Activated T-cell treated with anti-CD3 and anti-CD28 coated beads, Interleukin-2, amount 50 U/mL, for 4 hours (primary cell): ENCODE measurements at places on chromosomes 13 and 19. TPM values are rescaled to one million over a fixed set of nuclear protein-coding genes. Genes with fewer than 3 reads are reported as not detected.
A peak's percentile ranks its signal among the peaks of the same experiment; 100 is the strongest.

The ZNF729 gene
- total RNA-seq, result not detected

The AMER2 gene
- not detected for total RNA-seq

The TEX26 gene
- not detected for total RNA-seq

The FFAR3 gene
- 0.91 TPM for total RNA-seq

The ZNF560 gene
- not detected for total RNA-seq

The APOE gene
- total RNA-seq, result 4.3 TPM

The NEK5 gene
- not detected for total RNA-seq

The HAUS5 gene
- 48.1 TPM for total RNA-seq

The ZNF274 gene
- 26.6 TPM for total RNA-seq

- DNase-seq, result peak; percentile 91
Observed at GRCh38 chr19:54463531-54464043, at the start of gene LENG9. Gene LENG9, minus strand, starts transcription at chr19:54463778. Its CDS starts 252 bp downstream, at chr19:54463526.

GRCh38 chr19:49421039-49421877, 2.0 kb downstream of the PTH2 start:
- no peak for DNase-seq

- DNase-seq, result no peak
Observed at GRCh38 chr13:26441476-26441875, 116.0 kb upstream of the WASF3 start.

DNA sequence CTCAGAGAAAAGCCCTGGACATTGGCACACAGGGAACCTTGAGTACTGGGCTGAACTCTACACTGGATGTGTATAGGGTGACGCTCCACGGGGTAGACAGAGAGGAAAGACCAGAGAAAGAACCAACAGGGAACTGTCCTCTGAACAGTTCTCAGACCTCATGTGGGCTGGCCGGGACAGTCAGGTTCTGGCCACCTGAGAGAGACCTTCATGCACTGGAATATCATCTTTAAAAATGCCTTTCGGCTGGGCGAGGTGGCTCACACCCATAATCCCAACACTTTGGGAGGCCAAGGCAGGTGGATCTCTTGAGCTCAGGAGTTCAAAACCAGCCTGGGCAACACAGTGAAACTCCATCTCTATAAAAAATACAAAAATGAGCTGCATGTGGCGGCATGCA, 143.8 kb upstream of the GJB6 start:
- DNase-seq, result no peak

DNA sequence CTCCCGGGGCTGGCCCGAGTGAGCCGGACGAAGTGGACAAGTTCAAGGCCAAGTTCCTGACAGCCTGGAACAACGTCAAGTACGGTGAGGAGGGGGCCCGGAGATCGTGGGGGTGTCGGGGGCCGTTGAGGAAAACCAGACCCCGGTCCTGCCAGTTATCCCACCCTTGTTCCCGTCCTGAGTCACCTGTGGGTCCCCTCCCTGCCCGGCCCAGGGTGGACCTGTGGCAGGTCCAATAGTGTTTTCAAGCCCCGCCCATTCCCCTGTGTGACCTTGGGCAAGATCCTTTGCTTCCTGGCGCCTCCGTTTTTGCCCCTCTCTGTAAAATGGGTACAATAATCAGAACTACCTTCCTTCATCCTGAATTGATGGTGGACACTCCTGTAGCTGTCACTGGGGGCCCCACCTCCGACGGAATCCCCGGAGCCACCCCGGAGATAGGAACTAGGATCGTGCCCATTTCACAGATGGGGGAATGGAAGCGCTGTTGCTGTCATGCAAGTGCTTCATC, 593 bp downstream of the ATG4D start:
- no peak for DNase-seq

DNA sequence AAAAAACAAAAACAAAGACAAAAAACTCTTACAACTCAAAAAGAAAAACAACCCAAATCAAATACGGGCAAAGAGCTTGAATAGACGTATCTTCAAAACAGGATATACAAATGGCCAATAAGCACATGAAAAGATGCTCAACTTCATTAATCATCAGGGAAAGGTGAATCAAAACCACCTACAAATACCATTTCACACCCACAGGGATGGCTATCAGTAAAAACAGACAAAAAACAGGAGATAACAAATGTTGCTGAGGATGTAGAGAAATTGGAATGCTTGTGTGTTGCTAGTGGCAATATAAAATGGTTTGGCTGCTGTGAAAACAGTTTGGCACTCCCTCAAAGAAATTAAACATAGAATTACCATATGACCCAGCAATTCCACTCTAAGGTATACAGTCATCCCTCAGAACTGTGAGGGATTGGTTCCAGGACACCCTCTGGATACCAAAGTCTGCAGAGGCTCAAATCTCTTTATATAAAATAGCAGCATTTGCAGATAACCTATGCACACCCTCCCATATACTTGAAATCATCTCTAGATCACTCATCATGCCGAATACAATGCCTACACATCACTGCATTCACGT, 29.7 kb downstream of the MLLT1 start:
- no peak for DNase-seq

DNA sequence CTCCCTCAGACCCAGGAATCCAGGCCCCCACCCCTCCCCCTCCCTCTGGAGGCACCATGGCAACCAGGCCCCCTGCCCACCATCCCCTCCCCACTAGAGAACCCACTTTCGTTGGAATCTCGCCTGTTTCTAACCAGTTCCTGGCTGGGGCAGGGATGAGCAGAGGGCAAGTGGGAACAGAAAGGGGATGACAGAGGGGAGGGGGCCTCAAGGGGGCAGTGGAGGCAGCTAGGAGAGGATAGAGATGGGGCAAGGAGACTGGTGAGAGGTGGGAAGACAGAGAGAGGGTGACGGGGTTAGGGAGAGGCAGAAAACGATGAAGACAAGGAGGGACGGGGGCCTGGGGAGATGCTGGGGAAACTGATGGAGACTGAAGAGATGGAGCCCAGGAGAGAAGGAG, 586 bp upstream of the C19orf81 start:
- no peak for DNase-seq

DNA sequence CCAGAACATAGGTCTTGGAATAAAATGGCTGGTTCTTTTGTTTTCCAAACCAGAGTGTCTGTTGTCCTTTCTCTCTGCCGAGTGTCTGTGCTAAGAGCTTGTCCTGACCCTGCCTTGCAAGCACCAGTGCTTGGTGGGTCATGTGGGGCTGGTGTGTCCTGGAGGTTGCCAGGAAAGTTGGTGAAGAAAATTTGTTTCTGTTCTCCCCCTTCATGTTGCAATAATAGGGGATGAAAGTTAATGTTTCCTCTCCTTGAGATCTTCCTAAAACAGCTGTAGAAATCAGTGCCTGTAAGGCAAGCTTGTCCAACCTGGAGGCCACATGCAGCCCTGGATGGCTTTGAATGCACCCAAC, 2.7 kb downstream of the HAMP start:
- DNase-seq, result no peak

GRCh38 chr19:32642771-32643170, 32.2 kb downstream of the ANKRD27 start:
- peak; percentile 47 for DNase-seq

DNA sequence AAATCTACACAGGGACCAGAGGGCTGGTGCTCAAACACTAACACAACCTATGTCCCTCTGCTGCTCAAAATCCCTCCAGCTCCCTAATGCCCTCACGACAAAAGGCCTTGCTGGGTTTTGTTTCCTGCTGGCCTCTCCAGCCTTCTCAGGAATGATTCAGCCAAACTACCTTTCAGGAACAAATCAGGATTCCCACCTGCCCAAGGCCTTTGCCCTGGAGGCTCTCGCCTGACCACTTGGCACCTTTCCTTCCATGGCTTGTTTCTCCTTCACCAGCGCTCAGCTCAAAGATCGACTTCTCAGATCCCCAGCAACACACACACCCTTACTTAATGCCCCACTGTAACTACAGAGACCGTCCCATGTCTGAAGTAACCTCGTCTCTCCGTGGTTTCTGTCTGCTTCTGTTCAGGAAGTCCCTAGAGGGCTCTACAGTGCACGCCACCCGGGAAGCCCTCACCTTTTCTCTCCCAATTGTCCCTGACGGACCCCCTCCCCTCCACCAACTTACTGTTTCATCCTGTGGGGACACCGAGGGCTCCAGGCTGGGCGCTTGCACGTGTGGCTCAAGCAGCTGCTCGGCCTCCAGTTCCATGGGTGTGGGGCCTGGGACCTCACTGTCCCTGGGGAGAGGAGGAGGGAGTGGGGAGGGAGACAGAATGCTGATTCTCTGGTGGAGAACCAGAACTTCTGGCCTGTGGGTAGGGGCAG, 3.2 kb upstream of the SIX5 start:
- DNase-seq, result no peak

DNA sequence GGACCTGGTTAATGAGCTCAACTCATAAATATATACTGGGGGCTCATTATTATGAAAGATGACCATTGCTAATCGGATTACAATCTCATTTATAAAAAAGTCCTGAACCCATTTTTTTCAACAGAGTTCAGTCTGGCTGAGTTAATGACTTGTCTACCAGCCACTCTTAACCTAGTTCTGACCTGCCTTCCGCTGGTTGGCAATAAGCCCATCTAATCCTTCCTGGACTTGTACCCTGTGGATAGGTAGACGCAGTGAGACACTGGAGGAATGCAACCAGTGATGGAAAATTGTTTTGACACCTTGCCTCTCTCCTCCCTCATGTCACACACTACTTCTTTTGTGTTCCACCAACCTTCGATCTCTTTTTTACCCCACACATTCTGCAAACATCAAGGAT, 279.9 kb downstream of the FOXO1 start:
- DNase-seq, result no peak
